ENCODE measurements at places on chromosomes 12 and 14. TPM values are rescaled to one million over a fixed set of nuclear protein-coding genes. Genes with fewer than 3 reads are reported as not detected.

- DNase-seq, result peak; percentile 69
Measured at GRCh38 chr12:2752676-2753371, 41.9 kb upstream of the FKBP4 start.

GRCh38 chr12:63915105-63915800, 70.8 kb downstream of the SRGAP1 start:
- no peak for DNase-seq

- no peak for DNase-seq
Measured at GRCh38 chr14:37452323-37452722, 142.7 kb downstream of the FOXA1 start.

DNA sequence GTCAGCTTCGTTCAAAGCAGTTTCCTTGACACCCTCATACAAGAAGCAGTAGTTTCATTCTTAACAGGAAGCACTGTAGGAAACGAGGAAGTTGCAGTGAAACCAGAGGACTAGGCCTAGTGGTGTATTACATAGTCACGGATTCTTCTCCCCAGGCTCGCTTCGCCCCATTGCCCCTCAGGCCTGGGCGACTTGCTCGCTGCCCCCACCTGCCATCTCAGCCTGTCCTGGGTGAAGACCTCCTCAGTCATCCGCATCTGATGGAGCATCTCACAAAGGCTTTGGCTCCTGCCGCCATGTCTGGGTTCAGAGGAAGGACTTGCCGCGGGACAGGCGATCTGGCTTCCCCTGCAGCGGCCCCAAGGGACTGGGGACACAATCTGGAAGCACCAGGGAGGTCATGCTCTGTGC, 93.5 kb downstream of the LMNTD1 start:
- no peak for DNase-seq

GRCh38 chr12:124210991-124211577, 83.8 kb upstream of the RFLNA start:
- DNase-seq, result no peak

DNA sequence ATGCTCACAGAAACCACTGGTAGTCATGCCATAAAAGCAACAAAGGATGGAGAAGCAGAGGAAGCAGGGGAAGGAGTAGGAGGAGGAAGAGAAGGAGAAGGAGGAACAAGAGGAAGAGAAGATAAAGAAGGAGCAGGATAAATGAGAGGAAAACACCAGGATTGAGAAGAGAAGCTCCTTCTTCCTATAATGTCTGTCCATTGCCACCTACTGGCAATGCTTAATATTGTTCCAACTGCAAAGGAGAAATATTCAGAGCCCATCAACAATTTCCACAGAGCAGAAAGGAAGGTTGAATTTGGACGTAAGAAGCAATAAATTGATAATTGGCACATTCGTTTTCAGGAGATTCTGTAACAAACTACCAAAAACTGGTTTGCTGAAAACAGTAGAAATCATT, 898.4 kb downstream of the SLC16A7 start:
- DNase-seq, result no peak

DNA sequence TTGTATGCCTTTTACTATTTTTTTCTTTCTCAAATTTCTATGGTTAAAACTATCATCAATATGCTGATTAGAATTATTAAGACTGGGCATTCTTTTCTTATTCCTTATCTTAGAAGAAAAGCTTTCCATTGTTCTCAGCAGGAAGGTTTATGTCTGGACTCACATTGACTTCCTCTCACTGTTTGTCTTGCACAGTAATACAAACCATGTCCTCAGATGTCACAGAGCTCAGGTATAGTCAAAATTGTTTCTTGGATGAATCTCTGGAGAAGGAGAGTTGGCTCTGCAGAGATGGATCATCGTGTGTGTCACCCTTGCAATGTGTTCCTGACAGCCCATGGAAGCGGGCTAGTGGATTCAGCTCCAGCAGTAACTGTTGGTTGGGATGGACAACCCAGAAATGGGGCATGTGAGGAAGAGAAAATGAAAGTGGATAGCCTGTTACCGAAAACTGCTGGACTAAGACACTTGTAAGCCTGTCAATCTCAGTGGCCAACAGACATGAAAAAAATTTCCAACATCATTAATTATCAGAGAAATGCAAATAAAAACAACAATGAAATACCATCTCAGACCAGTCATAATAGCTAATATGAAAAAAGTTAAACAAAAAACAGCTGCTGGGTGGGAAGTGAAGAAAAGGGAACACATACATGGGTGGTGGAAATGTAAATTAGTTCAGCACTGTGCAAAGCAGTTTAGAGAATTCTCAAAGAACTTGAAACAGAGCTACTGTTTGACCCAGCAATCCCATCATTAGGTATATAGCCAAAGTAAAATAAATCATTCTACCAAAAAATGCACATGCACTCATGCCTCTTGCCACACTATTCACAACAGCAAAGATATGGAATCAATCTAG, 967.8 kb downstream of the TMEM121 start:
- no peak for DNase-seq

DNA sequence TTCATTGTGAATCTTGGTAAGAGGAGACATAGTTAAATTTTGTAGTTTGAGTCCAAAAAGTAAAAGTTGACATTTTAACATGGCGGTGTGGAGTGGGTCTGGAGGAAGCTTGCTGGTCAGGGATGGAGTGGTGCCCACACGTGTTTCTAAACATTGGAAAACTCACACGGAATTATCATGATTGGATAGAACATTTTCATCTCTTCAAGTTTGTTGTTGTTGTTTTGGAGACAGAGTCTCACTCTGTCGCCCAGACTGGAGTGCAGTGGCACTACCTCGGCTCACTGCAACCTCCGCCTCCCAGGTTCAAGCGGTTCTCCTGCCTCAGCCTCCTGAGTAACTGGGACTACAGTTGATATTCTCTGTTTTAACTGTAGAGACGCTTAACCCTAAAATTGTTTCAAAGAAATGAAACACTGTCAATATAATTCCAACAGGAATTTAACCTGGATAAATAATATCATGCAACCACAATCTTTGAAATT, 502 bp upstream of the MBIP start:
- DNase-seq, result no peak

GRCh38 chr14:102848830-102849525, 71.7 kb downstream of the TRAF3 start:
- DNase-seq, result no peak

DNA sequence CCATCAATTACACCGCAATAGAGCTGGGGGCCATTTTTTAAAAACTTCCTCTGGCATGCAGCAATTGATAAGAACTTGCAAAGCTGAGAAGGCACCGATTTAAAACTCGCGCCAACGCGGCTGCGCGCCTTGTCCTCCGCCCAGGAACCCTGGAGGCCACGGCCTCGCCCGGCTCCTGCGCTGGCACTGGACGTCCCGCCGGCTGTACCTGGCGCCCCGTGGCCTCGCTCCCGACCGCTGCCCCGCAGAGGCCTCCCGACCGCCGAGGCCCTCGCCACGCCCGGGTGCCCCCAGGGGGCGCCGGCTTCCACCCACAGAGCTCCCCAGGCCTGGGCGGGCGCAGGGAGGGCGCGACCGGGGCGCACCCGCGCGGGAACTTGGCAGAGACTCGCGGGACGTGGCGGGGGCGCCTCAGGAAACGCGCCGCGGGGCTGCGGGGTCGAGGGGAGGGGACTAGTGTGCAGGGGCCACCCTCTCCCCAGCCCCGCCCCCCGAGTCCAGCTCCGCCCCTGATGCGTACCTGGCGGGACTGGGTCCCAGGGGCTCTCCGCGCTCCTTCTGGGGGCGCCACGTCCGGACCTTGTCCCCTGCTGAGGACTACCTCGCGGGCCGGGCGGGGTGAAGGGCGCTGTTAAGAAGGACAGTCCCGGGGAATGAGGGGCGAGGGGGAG, 65.7 kb downstream of the TNFAIP2 start:
- no peak for DNase-seq

DNA sequence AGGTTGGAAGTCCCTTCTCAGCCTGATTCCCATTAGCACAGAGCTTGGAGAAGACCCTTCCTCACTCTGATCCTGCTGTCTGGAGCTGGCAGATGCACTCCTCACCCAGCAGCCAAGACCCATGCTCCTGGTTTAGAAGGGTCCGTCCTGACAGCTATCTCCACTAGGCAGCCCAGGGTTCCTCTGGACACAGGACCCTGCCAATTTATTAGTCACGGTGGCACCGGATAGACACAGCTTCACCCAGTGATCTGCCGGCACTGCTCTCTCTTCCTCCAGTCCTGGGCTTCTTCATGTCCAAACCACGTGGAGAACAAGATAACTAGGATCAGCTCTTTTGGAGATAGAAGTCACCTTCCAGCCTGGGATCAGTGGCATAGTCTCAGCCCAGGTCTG, 26.2 kb upstream of the TCL1B start:
- DNase-seq, result no peak

DNA sequence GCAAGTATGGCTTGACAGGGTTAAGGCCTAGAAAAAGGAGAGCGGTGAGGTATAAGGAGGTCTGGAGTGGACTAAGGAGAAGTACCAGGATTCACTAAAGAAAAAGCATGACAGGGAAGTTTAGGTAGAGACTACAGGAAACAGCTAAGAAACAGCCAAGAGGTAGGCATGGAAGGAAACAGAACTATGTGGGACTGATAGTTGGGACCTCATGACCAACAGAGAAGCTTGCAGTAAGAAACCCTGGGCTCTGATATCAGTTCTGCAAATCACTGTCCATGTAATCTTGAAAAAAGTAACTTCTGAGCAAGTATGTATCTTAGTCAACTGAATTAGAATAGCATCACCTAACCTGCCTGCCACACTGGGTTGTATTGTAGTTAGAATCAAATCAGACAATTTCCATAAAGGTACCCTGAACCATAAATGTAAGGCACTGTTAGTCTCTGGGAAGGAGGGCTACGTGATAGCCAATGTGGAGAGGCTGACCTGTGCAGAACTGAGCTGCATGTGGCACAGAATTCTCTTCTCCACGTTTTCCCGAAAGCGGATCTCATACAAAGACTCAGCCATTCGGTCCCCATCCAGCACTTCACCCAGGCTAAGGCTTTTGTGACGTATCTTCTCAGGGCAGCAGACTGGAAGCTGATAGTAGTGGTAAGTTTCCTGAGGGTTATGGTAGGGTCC, 912 bp downstream of the TM9SF1 start:
- no peak for DNase-seq

DNA sequence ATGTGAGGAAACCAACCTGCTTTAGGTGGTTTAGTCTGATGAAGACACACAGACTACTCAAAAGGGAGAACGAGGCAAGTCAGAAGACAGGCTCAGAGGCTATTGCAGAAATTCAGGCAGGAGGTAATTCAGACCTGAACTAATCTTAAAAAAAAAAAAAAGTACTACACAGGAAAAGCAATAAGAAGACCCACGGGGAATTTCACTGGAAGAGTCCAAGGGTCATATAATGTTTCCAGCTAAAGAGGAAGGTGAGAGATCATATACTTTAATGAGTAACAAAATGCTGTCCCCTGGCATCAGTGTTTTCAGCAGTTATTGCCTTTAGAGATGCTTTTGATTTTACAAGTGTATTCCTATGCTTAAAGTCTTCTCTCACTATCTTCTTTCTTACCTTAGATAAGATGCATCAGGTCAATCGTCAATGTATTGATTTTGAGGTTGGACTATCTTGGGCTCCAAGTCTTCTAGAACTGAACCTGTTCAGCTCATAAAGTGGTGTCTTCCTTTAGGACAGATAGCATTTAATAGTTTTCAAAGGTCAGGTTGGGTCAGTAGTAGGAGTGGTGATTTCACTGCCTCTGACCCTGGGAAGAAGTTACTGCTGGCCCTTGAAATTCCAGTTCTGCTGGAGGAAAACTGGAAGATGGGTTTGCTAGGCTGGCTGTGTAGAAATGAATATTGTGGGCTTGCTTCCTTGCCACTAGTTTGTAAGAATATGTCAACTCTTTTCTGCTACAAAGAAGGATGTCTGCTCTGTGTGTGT, 60.0 kb downstream of the FAR2 start:
- DNase-seq, result no peak

- no peak for DNase-seq
Measured at GRCh38 chr14:88004506-88005036, 364 bp upstream of the GPR65 start.

- DNase-seq, result no peak
Measured at GRCh38 chr14:103318750-103319419, 15.2 kb upstream of the EIF5 start.

GRCh38 chr12:103715494-103715893, 125.5 kb downstream of the NT5DC3 start:
- DNase-seq, result no peak

GRCh38 chr12:82383930-82384552, 25.7 kb downstream of the METTL25 start:
- no peak for DNase-seq

DNA sequence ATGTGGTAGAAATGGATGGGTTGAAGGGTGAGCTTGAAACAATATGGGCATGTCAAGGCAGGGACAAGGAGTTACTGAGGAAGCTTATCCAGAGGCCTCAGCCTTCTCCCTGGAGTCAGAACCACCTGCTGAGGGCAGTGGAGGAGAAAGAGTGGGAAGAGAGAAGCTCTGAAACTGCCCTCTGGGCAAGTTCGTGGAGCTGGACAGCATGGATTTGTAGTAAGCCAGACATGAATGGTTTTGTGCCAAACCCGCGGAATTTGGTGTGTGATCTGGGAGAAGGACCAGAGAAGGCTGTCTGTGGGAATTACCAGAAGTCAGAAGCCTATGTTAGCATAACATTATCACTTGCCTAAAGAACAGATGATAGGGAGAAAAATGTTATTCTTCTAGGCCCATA, 164.8 kb downstream of the SLC41A2 start:
- DNase-seq, result no peak

GRCh38 chr12:124713041-124713435, 145.6 kb upstream of the NCOR2 start:
- no peak for DNase-seq

DNA sequence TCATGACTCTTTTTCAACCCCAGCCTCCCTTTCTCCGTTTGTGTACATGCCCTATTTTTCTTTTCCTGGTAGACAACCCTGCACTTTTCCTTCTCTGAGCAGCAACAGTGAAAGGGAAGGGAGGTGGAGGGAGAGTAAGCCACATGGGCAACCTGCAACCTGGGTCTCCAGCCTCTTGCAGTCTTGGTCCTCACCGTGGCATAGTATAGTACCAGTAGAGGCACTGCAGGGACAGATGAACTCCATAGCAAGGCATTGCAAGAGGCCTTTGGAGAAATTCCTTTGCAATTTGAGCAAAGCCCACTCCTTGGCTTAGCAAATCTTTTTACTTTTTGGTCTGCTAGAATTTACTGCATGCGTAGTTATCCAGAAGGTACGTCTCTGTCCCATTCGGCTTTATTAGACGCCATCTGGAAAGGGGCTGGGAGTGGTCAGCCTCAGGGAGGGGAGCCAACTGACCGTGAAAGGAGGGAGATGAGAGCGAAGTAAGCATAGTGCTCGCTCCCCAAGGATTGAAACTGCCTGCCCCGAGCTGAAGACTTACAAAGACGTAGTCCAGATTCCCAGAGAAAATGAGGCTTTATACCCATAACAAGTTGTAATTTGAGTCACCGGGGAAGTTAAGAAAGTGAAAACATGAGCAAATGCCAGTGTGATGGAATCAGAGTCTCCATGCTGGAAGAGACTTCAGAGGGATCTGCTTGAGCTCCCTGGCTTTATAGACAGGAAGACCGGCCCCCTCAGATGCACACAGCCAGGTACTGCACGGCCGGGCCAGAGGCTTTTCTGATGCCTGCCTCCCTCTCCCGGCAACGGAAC, 332.0 kb downstream of the CACNA1C start:
- no peak for DNase-seq

- no peak for DNase-seq
Measured at GRCh38 chr12:27549236-27549800, 25.3 kb downstream of the PPFIBP1 start.

DHRS2 gene
- polyA plus RNA-seq, result 0.28 TPM

GLIPR1L1 gene
- not detected for polyA plus RNA-seq

GPR135 gene
- 0.58 TPM for polyA plus RNA-seq

FAM90A1 gene
- not detected for polyA plus RNA-seq

CLEC4A gene
- 10.5 TPM for polyA plus RNA-seq

RDH16 gene
- polyA plus RNA-seq, result 1.9 TPM

PLEKHH1 gene
- polyA plus RNA-seq, result not detected

CD63 gene
- polyA plus RNA-seq, result 1,258 TPM

UBC gene
- 977 TPM for polyA plus RNA-seq

ADAM21 gene
- 0.07 TPM for polyA plus RNA-seq
